ENCODE measurements at places on chromosomes 3 and 15. TPM values are rescaled to one million over a fixed set of nuclear protein-coding genes. Genes with fewer than 3 reads are reported as not detected.

GRCh38 chr3:194373899-194374298 is 4.4 kb upstream of the LRRC15 start:
- no peak for DNase-seq

- no peak for DNase-seq
These were observed 753.4 kb downstream of the FHIT start for GRCh38 chr3:60497902-60498301.

Gene NMNAT3
- 1.1 TPM for total RNA-seq

GRCh38 chr3:196662711-196663571 is 23.4 kb downstream of the NRROS start:
- no peak for DNase-seq

Gene GMPS
- 99.2 TPM for total RNA-seq

DNA sequence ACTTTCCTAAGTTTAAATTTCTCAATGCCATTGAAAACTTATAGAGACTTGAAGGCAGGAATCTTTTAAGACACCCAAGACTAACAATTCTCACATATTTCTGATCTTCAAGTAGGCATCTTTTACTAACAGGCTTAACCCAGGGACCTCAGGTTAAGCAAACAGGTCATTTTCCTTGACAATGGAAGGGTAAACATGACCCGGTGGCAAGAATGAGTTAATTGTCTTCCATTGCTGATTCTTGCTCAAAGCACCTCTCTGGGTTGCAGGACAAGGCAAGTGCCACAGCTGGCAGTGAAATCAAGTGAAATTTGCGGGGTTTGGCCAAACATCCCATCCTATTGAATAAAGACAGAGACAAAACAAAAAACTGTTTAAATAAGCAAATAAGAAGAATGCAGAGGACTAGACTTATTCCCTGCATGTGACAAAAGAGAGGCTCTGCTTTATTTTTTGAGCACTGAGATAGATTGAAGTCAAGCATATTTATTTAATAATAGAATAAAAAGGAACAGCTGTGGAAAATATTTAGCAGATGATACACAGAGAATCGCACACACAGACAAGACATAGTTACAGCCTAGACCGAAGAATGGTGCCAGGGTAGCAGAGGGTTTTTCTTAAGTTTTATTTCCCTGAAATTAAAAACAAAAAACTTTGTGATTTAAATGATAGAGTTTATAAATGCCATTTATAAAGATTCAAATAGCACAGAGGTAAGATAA is 56.0 kb upstream of the MITF start:
- DNase-seq = no peak

- no peak for DNase-seq
These were observed 83.4 kb downstream of the CHSY1 start for GRCh38 chr15:101168463-101168824.

Measured in activated CD4-positive, alpha-beta T cell treated with anti-CD3 and anti-CD28 coated beads, Interleukin-2, amount 10 ng/mL, durations not matched to agents 7 days and 5 days (primary cell).